ENCODE measurements at places on chromosomes 12 and 14.

GRCh38 chr14:64704743-64705380, 638 bp downstream of the PLEKHG3 start:
- DNase-seq = no peak

GRCh38 chr12:44581642-44582242, 294.4 kb downstream of the NELL2 start:
- no peak for DNase-seq

DNA sequence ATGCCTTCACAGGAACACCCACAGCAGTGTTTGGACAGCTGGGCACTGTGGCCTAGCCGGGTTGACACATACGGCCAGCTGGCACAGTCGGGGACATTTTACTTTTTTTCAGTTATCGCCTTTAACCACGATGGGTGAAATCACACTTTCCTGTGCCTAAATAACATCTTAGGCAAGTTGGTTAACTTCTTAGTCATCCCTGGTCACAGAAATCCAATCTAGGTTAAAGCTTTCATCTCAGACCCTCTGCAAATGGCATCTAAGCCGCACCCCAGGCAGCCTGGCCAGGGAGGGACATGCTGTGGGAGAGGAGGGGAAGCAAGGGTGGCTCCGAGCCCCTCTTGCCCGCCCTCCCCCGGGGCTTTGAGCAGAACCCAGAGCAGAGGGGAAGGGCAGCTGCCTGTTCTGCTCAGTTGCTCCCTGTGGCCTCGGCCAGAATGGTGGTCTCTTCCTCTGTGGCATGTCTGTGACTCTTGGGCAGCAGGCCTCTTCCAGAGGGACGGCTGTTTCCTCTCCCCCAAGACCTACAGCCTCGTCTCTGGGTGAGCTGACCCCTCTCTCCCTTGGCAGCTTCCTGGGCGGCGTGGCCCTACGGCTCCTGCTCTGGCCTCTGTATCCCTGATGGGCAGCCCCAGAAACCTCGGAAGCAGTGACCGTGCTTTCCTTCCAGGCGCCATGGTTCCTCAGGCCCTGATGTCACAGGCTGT, 85.4 kb upstream of the DYNC1H1 start:
- DNase-seq = no peak

DNA sequence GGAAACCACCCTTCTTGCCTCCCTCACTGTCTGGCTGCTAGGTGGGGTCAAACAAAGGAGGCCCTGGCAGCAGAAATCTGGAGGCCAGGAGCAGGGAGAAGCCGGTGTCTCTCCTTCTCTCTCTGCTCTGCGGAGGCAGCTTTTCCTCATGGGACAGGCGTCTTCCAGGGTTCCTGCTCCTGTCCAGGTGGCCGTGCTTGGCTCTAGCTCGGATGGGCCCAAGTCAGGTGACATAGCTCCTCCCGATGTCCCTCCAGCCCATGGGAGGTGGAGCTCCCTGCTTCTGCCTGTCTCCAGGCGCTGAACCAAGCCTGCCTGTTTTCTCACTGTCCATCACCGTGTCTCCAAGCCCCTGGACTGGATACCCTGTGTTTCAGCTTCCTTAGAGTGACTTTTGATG, 30.5 kb upstream of the FZD10 start:
- no peak for DNase-seq

- no peak for DNase-seq
These were observed 223.1 kb upstream of the FOXN3 start for GRCh38 chr14:89640141-89640540.

GRCh38 chr12:62401631-62402030, 65.0 kb upstream of the MON2 start:
- no peak for DNase-seq

DNA sequence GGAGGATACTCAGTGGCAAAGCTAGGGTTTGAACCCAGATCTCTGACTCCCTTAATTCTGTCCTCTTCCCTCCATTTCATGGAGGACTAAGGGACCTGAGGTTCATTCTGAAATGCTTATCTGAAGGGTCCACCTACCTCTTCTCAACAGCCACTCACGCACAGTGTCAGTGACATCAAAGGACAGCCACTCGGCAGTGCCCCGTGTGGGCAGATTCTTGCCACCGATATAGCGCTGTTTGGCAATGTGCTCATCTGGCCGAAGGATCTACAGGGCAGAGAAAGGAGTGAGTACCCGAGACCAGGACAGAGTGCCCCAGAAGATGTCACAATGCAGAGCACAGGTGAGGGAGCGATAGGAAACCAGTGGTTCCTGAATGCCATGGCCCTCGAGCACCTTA, 10.8 kb downstream of the TGFB3 start:
- no peak for DNase-seq

GRCh38 chr12:66409195-66409871, 107.0 kb downstream of the HELB start:
- DNase-seq = peak; percentile 48

DNA sequence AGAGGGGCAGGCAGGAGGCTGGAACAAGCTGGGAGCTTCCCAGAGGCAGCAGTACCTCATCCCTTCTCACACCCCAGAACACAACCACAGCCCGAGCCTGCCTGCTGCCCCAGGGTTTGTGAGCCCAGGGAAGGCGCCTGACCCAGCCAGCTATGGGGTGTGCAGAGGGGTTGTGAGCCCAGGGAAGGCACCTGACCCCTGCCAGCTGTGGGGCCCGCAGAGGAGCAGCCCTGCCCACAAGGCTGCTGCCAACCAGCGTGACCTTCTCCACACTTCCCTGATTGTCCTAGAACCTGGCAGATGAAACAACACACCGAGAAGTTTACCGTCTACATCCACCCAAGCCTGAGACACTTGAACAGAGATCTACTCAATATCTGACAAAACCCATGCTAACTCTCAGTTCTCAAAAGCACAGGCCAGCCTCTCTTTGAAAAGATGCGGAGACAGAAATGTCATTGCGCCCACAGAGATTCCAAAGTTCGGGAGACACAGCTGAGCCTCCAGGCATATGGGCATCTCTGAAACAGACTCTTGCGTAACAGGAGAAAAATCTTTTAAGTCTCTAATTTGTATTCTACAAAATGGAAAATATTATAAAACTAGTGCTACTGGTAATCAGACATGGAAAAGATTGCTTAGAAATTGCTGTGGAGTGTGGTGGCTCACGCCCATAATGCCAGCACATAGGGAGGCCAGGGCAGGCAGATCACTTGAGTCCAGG, 47.3 kb downstream of the SFSWAP start:
- no peak for DNase-seq

DNA sequence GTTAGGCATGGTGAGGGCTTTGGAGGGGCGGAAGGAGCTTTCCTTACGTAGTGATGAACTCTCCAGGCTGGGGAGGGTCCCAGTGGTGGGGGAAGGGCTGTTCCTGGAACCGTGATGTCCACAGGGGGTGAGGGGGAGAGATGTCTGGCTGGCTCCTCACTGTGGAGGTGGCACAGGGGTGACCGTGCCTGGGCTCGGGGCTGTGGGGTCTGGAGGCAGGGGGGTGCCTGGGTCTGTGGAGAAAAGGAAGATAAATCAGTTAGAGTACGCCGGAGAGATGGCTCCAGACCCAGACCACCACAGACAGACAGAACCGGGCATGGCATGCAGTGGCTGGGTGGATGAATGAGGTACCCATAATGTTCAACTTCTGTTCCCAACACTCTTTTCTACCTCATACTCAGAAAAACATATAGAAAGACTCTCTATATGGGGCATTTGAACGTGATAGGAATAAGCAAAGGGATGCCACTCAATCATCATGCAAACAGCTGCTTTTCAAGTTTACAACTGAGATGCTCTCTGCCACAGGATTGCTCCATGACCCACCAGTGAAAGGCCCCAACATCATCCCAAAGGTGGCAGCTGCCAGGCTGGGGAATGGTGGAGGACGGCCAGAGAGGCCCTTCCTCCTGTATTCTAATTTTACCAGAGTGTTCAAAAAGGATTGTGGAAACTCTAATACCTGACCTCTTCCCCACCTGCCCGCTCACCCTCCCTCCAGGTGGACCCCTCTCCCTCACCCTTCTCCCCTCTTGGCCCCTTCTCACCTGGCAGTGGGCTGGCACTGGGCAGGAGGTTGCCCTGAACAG, 5.6 kb downstream of the MYL6 start:
- DNase-seq = no peak

- peak; percentile 53 for DNase-seq
These were observed 96.6 kb upstream of the PCED1B start for GRCh38 chr12:46982629-46983392.

DNA sequence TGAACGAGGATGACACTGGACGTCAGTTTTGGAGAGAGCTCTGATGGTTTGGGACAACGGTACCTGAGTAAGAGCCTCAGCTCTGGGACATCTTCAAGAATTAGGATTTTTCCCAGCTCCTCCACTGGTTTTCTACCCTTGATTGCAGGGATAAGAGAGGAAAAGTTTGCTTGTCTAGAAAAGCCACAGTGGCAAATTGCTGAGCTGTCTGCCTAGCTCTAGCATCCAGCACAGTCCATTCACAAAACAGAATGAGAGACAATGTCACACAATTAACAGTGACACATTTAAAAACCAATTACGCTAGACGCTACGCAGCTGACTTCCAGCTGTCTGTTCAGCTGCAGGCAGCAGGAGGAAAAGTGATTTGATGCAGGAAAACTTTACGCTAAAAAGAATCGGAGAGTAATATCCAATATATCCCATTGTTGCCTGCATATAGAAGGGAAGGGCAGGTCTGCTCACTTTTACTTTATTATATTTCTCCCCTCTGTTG, 168.1 kb upstream of the PRICKLE1 start:
- DNase-seq = no peak

DNA sequence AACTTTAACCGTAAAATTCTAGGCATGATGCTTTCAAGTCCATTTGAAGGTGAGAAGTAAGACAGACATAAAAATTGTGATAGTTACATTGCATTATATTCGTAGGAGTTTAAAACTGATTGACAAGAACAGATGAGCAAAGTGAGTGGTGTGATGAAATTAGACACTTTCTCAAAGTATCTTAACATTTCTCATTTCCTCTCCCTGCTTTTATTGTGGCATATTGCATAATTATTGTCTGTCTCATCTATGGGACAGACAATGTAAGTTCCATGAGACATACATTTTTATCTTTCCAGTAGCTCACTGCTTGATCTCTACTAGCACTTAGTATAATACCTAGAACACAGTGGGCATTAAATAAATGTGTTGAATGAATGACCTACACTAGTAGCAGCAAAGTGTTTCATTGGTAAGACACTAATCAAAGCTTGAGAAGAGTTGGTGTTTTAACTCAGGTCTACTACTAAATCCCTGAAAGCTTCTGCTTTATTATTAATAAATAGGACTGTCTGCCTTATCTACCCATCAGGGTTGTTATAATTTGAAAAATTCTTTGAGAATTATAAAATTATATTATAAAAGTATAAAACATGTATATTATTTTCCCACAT, 19.0 kb downstream of the A2M start:
- no peak for DNase-seq

GRCh38 chr14:104321088-104321801, 182.9 kb downstream of the KIF26A start:
- no peak for DNase-seq

- no peak for DNase-seq
These were observed 38.7 kb downstream of the DDX51 start for GRCh38 chr12:132105467-132105866.

- no peak for DNase-seq
These were observed 179.0 kb downstream of the LRFN5 start for GRCh38 chr14:41785696-41786095.

- DNase-seq = peak; percentile 58
These were observed 41.8 kb downstream of the CORO1C start for GRCh38 chr12:108689314-108690190.

DNA sequence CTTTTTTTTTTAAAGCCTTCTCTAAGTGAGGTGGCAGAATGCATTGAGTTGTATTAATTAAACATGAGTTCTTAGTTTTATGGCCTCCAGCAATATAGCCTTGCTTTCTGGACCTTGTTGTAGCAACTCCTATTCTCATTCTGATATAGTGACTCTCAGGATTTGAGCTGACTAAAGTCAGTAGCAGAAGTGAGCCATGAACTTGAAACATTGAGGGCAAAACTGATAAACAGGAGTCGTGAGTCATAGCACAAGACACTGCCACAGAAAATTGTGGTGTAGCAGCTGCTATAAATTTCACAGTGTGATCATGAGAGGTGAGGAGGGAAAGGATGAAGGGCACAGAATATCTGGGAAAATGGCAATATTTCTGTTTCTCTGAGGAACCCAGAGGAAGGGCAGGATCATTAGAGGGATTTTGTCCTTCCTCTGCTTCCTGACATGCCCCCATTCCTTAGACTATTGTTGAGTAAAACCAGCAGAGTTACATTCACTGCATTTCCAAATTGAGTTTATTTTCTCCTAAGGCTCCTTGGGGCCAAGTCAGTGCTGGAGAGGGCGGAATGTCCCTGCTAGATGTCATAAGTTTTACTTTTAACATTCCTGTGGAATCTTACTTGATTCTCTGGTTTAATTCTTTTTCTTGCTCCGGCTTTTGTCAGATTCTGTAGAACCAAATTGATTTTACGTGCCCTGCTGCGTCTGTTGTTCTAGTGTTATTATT, 7.5 kb downstream of the KLRG1 start:
- peak; percentile 54 for DNase-seq

DNA sequence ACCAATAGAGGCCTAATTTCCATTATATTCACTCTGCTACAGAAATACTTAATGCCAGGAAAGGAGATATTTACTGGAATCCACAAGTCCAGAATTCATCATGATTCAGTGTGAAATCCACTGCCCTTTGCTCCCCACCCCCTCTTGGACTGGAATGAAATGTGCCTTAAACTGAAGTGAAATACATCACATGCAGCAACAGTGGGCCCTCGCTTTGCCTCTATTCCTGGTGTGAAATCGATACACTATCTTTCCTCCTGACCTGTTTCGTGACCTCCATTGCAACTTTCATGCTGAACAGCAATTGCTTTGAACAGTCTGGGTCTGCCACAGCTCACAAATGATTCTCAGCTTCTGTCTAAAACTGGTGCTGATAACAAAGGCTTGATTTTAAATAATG, 100.6 kb downstream of the NPAS3 start:
- DNase-seq = no peak

DNA sequence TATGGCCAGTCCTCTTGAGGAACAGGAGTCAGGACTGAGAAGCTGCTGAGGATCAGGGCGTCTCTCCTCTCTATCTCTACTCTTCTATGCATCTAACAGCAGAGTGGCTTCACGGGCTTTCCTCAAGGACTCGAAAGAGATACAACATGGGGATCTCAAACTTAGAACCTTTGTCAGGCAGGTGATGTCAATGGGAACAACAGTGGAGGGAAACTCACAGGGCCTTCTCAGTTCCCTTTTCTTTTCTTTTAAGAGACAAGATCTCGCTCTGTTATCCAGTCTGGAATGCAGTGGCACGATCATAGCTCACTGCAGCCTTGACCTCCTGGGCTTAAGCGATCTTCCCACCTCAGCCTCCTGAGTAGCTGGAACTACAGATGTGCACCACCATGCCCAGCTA, 127.6 kb downstream of the PTPN11 start:
- no peak for DNase-seq

- DNase-seq = no peak
These were observed 66.6 kb upstream of the SCN8A start for GRCh38 chr12:51524386-51524901.

GRCh38 chr12:116354950-116355783, 77.7 kb upstream of the MED13L start:
- DNase-seq = no peak

GRCh38 chr12:113103756-113104450, 31.7 kb downstream of the RASAL1 start:
- DNase-seq = no peak

- no peak for DNase-seq
These were observed 79.8 kb downstream of the SLC15A4 start for GRCh38 chr12:128743916-128744315.

- DNase-seq = peak; percentile 59
These were observed 11.1 kb downstream of the SSH1 start for GRCh38 chr12:108846290-108846701.

GRCh38 chr12:11133816-11134215, 628 bp downstream of the TAS2R30 start:
- DNase-seq = peak; percentile 5

GRCh38 chr12:15014708-15015107, 41.9 kb downstream of the PDE6H start:
- no peak for DNase-seq

Measured in RPMI7951 (cell line).